Left cardiac atrium (tissue), 4 donors: ENCODE measurements at places on chromosomes 7 and 10.
A peak's percentile ranks its signal among the peaks of the same experiment; 100 is the strongest.

- peak; percentile 88 for DNase-seq
Measured at GRCh38 chr7:36128448-36129047, 24.5 kb upstream of the EEPD1 start.

GRCh38 chr7:84193747-84194146, 842 bp downstream of the SEMA3A start:
- no peak for DNase-seq

DNA sequence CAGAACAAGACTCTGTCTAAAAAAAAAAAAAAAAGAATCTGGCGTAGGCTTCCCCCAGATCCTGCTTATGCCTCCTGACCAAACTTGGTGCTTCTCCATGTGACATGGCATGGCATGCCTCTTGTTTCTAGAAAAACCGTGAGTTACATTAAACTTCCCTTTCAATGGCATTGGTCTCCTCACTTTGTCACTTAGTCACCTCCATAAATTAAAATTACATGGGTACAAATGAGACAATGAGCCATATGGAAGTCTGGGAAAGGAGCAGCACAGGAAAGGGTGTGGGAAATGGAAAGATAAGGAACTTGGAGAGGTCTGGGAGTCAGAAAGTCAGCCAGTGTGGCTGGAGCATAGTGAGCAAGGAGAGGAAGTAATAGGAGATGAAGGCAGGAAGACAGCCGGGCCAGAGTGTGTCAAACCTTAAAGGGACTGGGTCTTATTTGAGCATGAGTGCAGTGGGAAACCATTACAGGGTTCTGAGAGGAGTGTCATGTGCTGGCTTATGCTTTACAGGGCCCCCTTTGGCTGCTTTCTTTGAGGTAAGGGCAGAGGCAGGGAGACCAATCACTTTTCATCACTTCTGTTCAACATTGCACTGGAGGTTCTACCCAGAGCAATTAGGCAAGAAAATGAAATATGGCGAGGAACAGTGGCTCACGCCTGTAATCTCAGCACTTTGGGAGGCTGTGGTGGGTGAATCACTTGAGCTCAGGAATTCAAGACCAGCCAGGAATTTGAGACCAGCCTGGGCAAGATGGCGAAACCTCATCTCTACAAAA, 21.3 kb upstream of the ZMIZ2 start:
- peak; percentile 44 for DNase-seq

GRCh38 chr7:86991771-86992191, 67.7 kb downstream of the ELAPOR2 start:
- DNase-seq = no peak

DNA sequence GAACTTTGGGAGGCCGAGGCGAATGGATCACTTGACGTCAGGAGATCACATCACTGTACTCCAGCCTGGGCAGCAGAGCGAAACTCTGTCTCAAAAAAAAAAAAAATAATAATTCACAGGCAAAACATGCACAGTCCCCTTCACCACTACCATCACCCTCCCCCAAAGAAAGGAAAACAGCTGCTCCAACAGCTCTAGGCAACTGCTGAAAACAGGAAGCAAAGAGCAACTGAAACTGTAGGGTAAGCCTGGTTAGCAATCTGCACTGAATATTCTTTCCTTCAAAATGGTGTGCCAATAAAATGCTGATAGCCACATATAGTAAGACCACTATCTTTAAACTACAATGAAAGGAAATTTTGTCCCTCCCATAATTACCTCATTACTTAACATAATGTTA, 11.8 kb downstream of the NT5C2 start:
- no peak for DNase-seq

- DNase-seq = no peak
Measured at GRCh38 chr7:130008941-130009847, 42.0 kb downstream of the ZC3HC1 start.

GRCh38 chr7:77525231-77525630, 11.9 kb upstream of the PTPN12 start:
- no peak for DNase-seq

GRCh38 chr7:2587778-2588177, 29.0 kb downstream of the IQCE start:
- DNase-seq = no peak

DNA sequence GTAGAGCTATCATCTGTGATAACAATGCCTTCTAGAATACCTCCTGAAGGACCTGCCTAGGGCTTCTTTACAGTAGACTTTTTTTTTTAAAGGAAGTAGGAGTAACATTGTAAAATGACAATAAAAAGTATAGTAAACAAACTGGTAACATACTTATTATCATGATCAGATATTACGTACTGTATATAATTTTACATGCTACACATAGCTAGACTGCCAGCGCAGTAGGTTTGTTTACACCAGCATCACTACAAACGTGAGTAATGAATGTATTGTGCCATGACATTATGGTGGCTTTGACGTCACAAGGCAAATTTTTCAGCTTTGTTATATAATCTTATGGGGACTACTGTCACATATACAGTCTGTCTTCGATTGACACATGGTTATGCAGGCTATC, 15.4 kb upstream of the ZRANB1 start:
- no peak for DNase-seq

- DNase-seq = peak; percentile 67
Measured at GRCh38 chr10:3045471-3046209, 21.7 kb upstream of the PFKP start.

- no peak for DNase-seq
Measured at GRCh38 chr7:128443831-128444600, 11.7 kb upstream of the HILPDA start.

DNA sequence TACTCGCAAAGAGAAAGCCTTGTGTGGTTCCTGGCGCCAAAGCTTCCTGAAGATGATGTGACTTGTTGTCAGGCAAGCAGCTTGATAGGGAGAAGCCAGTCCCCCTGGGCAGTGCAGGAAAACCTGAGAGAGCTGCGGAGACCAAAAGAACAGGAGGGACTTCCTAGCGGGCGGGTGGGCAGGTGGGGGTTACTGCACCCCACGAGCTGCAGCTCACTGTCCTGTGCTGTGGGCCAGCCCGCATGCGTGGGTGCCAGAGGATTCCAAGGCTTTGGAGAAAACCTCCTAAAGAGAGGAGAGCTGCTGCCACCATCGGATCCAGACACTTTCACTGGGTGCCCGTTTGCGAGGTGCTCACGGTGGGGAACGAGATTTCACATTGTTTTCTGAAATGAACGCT, 145.1 kb downstream of the ACTR3B start:
- DNase-seq = no peak

GRCh38 chr7:129771201-129771927, 159.8 kb downstream of the NRF1 start:
- DNase-seq = no peak

DNA sequence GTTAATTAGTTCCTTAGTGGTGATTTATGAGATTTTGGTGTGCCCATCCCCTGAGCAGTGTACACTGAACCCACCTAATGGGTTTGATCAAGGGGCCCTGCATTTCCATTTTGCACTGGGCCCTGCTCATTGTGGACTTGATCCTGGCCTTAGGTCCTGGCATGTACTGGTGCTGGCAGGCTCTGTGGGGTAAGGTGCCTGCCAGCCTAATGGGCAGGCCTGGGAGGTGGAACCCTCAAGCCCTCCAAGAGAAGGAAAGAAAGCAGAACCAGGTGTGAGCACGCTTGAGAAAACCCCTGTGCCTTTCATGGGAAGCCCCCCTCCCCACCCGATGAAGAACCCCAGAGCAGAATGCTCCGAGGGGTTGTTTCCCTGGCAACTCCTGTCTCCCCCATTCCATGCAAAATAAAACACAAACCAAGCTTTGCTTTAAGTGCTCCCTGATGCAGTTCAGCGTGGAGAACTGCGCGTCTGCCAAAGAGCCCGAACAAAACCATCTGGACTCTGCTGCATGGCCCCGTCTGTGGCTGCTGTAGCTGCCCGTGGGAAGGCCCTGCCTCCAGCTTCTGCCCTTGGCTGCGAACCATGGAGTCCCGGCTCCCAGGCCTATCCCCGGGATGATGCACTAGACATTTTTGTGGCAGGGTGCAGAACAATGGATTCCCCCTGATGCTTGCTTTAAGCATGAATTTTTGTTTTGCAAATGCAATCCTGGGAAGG, 123.3 kb downstream of the PRPF18 start:
- no peak for DNase-seq

- DNase-seq = no peak
Measured at GRCh38 chr7:91420606-91421005, 156.4 kb downstream of the FZD1 start.

DNA sequence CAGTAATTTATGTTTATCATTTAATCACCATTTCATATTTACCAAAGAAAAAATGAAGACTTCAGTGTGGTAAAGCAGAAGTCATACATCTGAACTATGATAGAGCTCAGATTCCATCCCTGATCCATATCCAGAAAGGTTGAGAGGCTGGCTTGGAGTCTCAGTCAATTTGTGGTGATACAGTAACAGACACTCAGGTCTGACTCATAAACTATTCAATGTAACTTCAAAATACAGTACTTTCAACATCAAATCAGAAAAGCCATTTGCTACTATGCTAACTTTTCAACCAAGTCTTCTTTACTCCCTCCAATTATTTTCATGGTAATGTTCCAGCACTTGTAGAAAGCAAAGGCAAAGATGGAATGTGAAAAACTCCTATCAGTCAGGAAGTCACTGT, 190.4 kb downstream of the HDAC9 start:
- DNase-seq = no peak

DNA sequence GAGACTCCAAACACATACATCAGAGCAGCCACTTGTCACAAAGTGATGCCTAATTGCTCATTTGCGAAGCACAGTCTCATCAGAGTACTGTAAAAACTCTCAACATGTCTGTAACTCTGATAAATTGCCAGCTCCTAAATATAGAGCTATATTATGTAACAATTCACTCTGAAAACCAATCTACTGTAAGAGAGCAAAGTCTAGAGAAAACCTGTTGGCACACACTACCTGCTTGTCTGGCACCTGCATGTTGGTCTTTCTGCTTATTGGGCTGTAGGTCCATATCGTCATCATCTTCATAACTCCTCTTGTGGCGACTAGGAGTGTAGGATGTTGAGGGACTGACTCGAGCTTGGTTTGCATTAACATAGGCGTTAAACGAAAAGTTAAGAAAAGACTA, 19.8 kb downstream of the MCMBP start:
- no peak for DNase-seq

DNA sequence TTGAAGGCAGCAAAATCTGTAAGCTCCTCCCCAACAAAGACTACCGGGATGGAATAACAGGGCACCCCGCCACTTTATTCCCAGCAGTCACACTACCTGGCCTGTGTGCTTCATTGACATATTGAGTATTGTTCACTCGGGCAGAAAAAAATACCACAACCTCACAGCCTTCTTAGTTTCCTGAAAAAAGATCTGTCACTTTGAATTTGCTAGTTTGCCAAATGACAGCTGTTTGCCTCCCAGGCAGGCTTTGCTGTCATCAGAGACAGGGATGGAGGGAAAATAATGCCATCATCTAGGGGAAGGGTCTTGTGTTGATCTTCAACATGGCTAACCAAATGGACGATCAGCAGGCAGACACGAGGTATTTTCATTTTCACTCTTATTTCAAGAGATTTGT, 26.9 kb downstream of the BMPER start:
- no peak for DNase-seq

GRCh38 chr10:12700557-12700874, 301.0 kb downstream of the CCDC3 start:
- no peak for DNase-seq

DNA sequence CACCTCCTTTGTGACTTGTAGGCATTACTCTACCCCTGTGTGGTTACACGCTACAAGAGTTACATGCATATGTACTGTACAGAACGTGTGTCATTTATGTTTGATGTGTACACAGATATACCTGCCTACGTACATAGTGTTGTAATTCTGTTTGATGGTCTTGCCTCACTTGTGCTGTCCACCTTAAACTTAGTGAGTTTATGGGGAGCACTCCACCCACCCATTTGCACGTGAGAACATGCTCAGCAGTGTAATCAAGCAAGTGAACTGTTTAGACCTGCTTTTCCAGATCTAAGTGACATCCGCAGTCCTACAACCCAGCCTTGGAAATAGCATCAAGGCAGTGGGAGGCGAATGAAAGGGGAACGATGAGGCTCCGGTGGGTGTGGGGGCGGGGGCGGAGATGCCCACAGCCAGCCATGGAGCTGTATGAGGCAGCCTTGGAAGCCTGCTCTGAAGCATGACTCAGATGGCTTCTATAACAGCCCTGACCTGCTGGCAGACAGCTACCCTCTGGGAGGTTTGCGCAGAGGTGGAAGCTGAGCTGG, 52.1 kb downstream of the SUFU start:
- no peak for DNase-seq
